ENCODE measurements at places on chromosomes 6 and 20.
A peak's percentile ranks its signal among the peaks of the same experiment; 100 is the strongest.

DNA sequence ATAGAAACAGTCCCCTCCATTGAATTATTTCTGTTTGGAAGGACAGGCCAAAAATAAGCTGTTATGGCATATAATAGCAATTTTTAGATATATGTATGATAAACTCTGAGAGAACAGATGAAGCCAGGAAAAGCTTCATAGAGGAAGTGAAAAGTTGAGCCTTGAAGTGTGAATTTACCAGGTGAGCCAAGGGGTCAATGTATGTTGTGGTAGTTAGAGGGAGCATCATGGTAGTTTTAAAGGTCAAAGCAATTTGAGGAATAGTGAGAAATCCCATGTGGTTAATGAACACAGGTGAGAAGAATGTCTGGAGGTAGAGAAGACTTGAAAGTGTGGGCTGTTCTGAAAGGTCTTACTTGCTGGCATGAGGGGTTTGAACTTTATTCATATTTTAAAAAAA lies 47.0 kb downstream of the COL19A1 start:
- no peak for DNase-seq

GRCh38 chr6:158865769-158866168 lies 46.6 kb upstream of the EZR start:
- no peak for DNase-seq

GRCh38 chr6:136859430-136859829 lies 37.0 kb downstream of the PEX7 start:
- DNase-seq: no peak

GRCh38 chr20:51262240-51262639 lies 239.3 kb upstream of the KCNG1 start:
- no peak for DNase-seq

- DNase-seq: no peak
Measured at GRCh38 chr6:143745166-143746133, 67.7 kb downstream of the PHACTR2 start.

DNA sequence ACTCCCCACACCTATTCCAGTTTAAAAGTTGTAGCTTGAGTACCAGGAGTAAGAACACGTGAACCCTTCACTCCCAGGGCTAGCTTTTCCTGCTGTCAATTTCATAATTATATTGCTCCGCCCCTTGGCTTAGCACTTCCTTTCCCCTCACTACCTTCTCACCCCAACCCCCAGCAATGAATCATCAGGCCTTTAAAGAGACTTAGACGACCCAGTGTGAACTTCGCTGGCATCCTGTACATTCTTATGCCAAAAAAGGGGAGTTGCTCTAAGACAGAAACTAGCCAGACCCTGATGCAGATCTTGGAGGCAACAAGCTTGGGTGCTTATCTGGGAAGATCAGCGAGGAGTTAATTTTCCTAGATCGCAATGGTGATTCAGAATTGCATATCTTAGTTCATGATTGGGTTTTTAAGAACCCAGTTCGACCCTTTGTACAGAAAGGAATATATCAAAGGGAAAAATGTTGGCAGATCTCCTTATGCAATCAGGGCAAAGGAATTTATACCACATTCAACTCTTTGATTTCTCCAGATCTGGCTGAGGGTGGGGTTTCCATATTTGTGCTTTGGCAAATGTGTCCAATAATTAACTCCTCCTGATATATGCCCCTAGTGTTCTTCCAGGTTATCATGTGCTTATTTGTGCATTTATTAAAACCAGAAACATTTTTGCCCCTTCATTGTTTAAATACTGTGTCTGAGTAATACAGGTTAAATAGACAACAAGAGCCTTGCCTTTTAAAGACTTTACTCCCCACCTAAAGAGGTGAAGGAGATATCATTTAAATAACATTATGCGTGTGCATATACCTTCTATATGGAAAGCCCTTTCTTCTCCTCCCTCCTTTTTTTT lies 8.1 kb upstream of the ATXN1 start:
- no peak for DNase-seq

- DNase-seq: no peak
Measured at GRCh38 chr6:159490298-159490937, 202.6 kb downstream of the SOD2 start.

DNA sequence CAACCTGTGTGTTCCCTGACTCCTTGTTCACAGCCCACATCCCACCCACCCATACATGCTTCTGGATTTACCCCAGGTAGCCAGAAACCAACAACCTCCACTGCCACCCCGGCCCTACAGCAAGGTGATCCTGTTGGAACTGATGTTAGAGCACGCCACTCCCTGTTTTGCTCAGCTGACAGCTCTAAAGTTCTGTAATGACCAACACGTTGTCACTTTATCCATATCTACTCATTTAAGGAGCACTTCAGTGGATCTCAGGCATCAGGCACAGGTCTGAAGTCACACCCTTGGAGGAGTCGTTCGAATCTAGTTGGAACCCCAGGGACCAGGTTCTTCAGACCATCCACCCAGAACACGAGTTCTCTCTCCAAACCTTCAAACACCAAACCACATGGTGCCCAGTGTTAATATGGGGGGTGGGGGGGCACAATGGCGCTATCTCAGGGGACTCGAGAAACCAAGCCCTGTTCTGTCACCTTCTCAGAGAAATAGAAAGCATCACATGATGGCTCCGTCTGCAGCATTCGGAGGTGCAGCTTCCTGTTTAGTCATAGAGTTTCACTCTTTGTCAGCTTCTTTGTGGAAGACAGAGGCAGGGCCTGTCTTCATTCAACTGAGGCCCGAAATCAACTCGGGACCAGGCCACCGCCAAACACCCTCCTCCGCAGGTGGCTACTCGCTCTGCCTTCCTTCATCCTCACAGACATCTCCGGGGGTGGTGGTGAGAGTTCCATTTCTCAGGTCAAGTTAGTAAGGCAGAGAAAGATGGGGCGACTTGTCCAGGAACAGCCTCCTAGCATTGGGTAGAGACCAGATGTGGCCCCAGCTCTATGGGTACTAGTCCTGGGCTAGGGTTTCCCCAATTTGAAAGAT lies 142.2 kb downstream of the NFATC2 start:
- no peak for DNase-seq

- no peak for DNase-seq
Measured at GRCh38 chr6:148831064-148831463, 84.2 kb downstream of the UST start.

DNA sequence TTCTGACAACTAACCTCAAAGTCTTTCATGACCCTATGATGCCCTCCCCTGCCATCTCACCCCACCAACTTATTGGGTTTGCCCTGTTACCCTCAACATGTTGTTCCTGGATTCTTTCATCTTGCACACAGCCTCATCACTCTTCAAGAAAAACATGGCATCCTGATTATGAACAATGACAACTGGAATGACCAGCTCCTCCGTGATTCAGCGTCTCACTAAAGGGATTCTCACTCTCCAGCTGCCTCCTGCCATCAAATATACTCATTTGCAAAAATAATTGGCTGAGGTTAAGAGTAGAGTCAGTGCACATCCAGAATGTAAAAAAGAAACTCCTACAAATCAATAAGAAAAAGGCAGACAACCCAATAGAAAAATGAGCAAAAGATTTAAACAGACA lies 59.7 kb upstream of the MDGA1 start:
- no peak for DNase-seq

DNA sequence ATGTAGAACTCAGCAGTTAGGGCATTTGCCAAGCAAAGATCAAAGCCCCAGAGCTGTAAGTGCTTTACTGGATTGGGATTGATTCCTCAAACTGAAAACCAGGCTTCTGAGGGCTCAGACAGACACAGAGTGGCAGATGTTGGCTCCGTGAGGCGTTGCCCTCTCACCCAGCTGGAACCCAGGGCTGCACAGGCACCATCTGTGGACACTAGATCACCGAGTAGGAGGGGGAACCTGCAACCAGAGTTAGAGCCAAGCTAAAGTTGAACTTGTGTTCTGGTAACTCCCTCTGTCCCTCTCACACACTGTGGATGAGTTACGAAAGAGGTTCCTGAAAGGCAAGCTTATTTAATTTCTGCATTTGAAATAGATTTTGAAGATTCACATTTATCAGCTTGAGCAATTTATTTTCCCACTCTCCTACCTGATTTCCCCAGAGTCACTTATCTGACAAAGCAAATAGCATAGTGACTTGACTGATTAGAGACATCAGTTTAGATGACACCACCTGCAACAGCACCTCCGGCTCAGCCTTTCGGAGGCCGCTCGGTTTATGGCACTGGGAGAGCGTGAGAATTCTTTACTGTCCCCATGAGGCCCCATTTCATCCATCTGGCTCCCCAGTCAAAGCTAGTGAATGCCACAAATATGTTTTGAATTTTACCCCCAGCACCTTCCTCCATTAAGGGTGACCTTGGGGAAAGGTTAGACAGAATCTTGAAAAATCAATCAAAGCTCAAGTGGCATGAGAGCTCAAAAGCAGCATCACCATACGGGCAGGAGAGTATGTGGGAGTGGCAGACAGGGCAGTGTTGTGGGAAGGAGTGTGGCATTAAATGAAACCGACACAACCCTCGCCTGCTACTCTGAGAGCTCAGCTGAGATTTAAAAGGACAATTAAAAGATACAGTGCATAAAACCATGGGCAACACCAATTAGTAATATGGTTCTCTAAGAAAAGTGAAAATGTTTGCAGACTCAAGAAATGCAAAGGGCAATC lies 48.5 kb downstream of the RPF2 start:
- no peak for DNase-seq

- DNase-seq: no peak
Measured at GRCh38 chr20:3935295-3935955, 46.2 kb downstream of the PANK2 start.

GRCh38 chr6:79377047-79377446 lies 142.6 kb upstream of the HMGN3 start:
- no peak for DNase-seq

DNA sequence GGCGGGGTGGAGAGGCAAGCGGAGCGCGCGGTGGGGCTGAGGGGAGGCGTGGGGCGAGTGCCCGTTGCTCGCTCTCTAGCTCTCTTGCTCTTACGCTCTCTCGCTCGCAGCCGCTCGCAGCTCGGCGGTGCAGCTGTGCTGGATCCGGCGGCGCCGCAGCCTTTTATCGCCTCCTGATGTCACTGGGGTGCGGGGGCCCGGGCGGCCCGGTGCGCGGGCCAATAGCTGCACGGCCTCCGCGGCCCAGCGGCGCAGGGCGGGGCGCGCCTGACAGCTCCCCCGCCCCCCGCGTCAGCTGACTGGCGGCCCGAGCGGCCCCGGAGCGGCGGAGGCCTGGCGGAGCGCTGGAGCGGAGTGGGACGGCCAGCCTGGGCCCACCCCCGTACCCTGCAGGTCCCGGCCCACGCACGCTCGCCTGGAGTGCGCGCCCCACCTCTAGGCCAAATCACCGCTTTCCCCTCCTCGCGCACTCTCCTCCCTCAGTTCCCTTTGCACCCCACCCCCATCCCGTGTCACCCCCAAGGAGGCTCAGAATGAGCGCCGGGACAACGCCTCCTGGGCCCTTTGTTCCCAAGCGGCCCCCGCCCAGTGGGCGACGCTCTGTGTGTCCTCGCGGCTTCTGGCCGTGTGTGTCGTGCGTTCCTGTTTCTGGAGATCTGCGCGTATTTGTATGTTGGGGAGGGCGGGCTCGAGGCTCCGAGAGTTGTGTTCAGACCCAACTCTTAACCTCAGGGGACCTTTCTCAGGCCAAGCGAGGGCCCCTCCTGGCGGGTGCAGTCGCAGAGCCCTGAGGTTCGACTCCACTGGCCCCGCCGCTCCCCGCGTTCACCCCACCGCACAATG lies at the start of gene MAFB:
TSS of gene MAFB (minus strand) at position 137 of the 843 bp plus-strand sequence. CDS start 386 bp downstream, outside the sequence.
- DNase-seq: peak; percentile 93

DNA sequence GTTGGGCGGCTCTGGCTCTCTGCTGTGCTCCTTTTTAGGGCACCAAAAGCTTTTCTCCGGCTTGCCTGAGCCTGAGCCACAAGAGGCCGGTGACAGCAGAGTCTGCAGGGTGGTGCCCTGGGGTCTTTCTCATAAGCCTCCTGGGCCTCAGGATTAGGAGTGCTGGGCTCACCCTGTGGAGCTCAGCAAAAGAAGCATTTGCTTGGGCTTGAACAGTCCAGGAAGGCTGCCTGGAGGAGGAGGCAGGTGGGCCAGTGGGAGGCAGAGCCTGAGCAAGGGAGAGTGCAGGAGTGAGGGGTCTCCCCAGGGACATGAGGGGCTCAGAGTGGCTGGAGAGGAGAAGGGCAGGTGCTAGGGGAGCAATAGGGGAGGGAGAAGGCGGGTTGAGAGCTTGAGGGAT lies 32.9 kb upstream of the MRGBP start:
- no peak for DNase-seq

DNA sequence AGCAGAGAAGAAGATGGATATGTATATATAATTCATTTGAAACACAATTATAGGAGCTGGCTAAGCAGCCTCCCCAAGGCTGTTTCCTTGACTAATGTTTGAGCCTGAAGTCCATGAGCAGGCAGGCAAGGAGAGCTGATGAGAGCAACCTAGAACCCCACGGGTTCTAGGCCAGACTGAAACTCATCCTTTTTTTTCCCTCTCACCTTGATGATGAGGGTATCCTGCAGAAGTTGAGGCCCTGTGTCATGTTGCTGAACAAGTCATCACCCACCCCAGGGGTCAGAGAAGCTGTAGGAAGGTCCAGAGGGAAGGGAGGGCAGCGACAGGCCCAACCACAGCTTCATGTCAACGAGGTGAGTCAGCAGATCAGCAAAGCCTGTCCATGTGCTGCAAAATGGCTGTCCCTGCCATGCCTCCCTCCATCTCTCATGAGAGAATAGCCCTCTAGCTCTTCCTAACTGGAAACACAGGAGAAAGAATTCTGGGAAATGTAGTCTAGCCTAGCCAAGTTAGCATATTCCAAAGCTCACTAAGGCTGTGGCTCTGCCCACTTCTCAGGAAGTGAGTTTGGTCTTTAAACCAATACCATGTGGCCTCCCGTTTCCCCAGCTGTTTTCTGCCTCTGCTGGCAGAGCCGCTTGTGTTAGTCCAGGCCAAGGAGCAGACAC lies 91.3 kb upstream of the DTNBP1 start:
- DNase-seq: peak; percentile 23

- DNase-seq: no peak
Measured at GRCh38 chr6:75102301-75102700, 103.6 kb downstream of the COL12A1 start.

GRCh38 chr6:45075246-45075645 lies 252.9 kb upstream of the RUNX2 start:
- peak; percentile 9 for DNase-seq

GRCh38 chr6:14180609-14181008 lies 63.0 kb downstream of the CD83 start:
- DNase-seq: no peak

GRCh38 chr6:145069966-145070365 lies 665.4 kb downstream of the EPM2A start:
- no peak for DNase-seq

GRCh38 chr6:1872649-1873131 lies 263.0 kb downstream of the FOXC1 start:
- peak; percentile 7 for DNase-seq

- DNase-seq: no peak
Measured at GRCh38 chr6:166221040-166221439, 53.4 kb upstream of the TBXT start.

- no peak for DNase-seq
Measured at GRCh38 chr6:101826678-101827077, 433.2 kb downstream of the GRIK2 start.

DNA sequence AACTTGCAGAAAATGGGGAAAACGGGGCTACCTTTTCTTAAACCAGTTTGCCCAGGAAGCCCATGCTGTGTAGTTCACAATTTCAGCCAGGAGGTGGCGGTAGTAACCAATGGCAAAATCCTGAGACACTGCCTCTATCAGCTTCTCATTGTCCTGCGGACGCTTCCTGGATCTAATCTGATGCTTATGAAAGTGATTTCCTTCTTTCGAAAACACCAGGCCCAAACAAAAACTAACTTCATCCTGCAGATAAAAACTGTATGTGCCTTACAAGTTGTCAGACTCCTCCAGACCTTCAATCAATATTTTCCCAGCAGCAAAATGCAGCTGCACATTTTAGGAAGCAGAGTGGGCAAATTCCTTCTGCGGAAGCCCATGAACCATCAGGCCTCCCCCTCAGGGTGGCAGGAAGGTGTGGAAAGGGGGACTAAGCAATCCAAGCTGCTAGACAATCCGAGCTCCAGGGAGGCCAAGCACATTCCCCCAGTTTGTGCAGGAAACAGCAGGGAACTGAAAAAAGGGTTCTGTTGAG lies 88.5 kb downstream of the LY86 start:
- peak; percentile 66 for DNase-seq
